Fibroblast of skin of left biceps (primary cell): ENCODE measurements at places on chromosomes 13 and 19.

DNA sequence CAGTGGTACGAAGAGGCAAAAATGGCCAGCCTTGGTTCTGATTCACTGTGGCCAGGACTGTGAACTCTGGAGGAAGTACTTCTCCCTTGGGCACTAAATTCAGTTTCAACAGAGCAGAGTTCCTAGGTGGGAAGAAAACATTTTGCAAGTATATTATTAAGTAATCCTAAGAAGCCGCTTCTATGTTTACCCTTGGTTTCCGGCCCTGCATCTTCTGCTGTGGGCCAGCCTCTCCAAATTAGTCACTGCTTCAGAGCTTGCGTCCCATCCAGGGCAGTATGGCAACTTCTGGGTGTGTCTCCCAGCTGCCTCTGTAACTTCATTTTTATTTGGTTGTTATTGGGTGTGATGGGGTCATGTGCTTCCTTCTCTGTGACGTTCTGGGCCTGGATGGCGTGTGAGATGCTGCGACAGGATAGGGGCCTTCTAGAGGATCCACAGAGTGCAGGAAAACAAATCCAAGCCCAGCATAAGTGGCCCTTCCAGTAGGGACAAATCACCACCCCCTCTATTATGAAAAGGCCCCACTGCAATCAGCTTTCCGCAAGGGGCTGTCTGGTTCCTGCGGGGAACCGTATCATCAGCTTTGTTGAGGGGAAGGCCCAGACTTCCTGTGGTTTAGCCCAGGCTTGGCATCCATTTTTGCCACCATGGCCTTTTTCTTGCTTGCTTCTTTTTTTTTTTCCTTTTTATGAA, 55.1 kb upstream of the C1QTNF9 start:
- no peak for DNase-seq

- no peak for DNase-seq
Observed at GRCh38 chr13:25541434-25542123, 169.8 kb downstream of the ATP8A2 start.

GRCh38 chr13:30963791-30964190, 31.3 kb downstream of the TEX26 start:
- DNase-seq: no peak

DNA sequence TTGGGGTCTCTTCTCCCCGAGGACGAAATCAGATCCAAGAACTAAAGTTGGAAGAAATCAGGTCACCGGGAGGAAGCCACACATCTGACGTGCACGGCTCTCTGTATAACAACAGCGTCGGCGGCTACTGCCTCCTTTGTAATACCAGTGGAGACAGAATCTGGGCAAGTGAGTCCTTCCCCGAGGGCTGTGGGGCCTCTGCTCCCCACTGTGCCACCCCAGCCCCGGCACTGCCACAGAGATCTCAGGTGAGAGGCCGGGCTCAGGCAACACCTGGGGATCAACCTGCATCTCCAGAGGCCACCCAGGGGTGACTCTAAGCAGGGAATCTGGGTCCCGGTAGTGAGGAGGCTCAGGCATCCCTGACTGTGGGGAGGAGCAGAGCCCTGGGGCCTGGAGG, 33.7 kb upstream of the C13orf46 start:
- no peak for DNase-seq

DNA sequence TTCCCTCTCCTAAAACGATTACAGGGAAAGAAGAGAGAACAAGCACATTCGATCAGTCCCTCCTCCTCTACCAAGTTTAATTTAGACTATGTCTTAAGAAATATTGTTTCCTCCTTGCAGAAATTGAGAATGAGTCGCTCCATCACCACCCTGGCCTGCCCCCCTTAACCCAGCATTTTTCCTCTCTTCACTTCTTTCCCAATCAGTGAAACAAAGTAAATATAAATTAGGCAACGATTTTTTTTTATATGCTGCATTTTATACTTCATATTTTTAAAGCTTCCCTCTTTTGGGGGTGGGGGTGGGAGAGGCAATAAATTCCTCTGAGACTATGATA, 300.0 kb downstream of the SPRY2 start:
- DNase-seq: no peak

GRCh38 chr19:38877781-38878574, at the start of gene RINL:
TSS of gene RINL (minus strand) at chr19:38878275. CDS start at chr19:38876742, 1,533 bp downstream.
- no peak for DNase-seq

GRCh38 chr19:30001301-30001700, 59.3 kb downstream of the URI1 start:
- DNase-seq: no peak

DNA sequence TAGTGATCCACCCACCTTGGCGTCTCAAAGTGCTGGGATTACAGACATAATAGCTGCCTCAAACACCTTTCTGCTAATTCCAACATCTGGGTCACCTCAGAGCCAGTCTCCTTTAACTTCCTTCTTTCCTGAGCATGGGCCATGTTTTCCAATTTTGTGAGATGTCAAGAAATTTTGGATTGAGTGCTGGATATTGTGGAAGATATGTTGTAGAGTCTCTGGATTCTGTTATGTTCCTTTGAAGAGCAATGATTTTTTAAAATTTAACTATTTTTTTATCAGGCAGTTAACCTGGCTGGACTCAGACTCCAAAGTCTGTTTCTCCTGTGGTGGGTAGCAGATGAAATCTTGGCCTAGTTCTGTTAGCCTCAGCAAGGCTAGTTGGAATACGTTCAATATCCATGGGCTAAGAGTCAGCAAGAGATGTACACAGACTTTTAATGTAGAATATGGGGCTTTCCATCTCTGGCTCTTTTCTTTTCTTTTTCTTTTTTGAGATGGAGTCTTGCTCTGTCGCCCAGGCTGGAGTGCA, 22.0 kb downstream of the CERS4 start:
- DNase-seq: no peak

- DNase-seq: no peak
Observed at GRCh38 chr19:19475015-19475765, 40.2 kb downstream of the TSSK6 start.

DNA sequence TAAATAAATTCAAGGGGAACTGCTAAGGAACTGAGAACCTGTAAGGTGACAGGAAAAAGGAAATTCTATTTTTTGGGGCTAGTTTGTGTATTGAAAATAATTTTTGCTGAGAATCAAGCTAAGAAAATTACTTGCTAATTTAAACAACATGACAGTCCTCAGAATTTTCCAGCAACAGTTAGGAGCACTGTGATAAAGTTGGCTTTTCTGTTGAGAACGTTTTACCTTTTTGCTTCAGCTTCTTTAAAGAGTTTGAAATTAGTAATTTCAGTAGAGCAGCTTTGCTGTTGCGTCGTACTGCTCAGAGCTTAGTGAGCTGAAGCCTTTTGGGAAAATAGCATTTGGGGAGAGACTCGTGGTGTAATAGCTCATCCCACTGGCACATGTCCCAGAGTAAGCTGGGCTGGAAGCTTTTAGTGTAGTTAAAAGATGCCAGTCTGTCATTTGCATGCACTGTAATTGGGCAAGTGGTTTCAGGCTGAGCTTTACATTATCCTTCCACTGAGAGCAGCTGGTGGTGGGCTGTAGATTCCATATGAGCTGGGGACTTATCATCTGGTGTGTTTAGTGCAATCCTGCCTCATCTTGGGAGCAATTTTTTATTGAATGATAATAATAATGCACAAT, 69.8 kb downstream of the LRCH1 start:
- DNase-seq: peak; percentile 63

- DNase-seq: no peak
Observed at GRCh38 chr13:29878101-29878500, 27.7 kb upstream of the UBL3 start.

- DNase-seq: no peak
Observed at GRCh38 chr13:28432816-28433560, 61.9 kb downstream of the FLT1 start.

- no peak for DNase-seq
Observed at GRCh38 chr13:30037306-30037705, 186.9 kb upstream of the UBL3 start.

DNA sequence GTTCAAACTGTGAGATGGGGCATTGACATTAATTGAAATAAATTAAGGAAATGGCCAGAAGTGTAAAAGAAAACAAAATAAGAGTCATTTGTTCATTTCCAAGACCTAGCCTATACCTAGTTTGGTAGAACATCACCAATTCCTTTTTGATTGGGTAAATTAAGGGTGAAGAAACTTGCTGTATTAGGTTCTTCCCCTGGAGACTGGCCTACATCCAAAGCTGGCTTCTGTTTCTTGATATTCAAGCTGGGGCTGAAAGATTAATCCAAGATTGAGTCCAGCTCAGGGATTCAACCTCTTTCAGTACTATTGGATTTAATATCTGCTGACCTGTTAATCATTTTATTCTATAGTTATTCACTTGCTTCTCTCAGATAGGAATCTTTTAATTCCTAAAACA, 183.2 kb downstream of the GPC6 start:
- no peak for DNase-seq

GRCh38 chr13:48873587-48873986, 102.1 kb upstream of the FNDC3A start:
- no peak for DNase-seq

GRCh38 chr19:33203529-33203928, 9.4 kb downstream of the LRP3 start:
- DNase-seq: no peak

DNA sequence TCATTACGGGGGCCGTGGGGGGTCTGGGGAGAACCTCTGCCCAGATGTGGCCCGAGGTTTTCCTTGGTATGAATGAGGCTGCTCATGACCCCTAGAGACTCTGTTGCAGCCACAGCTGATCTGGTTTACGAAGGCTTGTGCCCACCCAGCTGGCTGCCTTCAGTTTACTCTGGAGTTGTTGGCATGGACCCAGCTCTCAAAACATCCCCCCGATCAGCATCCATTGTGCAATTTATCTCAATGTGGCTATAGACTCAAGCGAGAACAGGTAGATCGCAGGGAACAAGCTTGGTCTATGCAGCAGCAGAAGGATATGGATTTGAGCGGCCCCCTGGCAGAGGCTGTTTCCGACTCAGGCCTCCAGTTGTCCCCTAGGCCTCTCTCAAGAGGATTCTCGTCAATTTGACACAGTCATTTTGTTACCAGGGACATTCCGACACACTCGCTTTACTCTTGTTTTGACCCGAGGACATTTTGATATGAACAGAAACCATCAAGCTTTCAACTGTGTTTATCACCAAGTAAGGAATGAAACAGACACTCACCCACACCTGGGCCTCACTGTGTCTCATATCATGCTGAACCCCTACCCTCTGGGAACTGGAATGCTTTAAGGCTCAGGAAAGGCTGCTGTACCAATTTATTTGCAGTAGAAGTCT, 161.5 kb downstream of the KATNAL1 start:
- DNase-seq: no peak

DNA sequence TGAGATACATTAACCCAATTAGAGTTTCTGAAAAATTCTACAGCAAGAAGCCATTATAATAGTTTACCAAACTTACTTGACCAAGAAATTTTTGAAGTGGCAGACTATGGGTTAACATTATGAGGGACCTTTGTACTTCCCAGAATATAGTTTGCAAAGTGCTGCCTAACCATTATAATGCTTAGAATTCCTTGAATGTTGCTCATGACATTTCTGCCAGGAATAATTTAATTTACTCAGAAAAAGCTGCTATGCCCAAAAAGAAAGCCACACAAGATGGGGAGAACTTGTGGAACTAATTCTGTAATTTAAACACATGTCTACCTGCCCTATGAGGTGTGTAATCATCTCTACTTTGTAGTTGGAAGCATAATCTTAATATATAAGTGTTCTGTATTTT, 58.1 kb upstream of the MYCBP2 start:
- DNase-seq: no peak

DNA sequence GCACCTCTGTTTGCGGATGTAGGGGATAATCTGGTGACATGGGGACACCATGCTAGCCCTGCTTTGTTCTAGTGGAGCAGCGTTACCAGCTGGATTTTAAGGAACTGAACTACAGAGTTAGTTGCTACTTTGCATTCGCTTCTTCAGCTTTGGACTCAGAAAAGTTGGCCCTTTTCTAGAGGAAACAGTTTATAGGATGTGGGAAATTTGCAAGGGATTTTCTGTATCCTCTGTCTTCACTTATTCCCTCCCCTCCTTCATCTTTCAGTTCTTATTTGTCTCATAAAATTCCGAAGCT, 2.1 kb downstream of the GATAD2A start:
- DNase-seq: no peak

DNA sequence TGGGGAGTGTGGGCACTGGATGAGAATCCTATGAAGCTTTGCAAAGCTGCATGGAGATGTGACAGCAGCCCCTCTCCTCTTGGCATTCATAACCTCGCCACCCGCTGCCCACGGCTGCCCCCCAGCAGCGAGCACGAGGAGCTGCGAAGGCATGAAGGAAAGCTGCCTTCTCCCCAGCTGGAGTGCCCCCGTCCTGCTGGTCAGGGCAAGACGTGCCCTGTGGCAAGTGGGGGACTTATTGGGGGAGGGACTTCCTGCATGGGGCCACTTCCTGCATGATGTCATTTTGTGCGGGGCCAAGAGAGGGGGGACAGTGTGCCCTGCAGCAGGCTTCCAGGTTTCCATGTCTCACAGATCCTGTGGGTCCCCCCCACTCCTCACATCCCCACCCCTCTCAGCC, 85.9 kb downstream of the TSHZ3 start:
- no peak for DNase-seq

GRCh38 chr13:83929157-83929556, 46.9 kb upstream of the SLITRK1 start:
- DNase-seq: no peak

GRCh38 chr13:101942038-101942437, 459.8 kb downstream of the FGF14 start:
- no peak for DNase-seq

DNA sequence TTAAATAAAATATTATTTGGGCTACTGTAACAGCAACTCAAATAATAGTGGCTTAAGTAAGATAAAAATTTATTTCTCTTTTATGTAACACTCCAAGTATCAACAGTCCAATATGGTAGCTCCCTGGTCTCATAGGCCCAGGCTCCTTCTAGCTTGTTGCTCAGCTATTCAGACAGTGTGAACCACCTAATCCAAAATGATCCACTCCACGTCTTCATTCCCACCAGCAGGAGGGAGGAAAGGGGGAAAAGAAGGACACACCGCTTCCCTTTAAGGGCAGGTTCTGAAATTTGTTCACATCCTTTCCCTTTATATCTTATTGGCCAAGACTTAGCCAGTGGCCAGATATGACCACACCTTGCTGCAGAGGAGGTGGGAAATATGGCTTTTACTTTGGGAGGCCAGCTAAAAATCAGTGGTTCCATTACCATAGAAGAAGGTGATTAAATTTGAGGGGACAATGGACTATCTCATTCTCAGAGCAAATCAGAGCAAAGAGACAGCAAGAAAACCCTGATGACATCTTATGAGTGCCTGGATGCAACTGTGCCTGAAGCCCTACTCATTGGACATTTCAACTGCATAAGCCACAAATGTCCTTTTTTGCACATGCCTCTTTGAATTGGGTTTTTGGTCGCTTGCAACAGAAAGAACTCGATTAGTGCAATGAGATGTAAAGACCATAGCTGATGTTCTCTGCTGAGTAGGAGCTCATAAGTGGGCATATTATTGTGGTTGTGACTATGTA, 7.0 kb upstream of the EPOR start:
- no peak for DNase-seq

- no peak for DNase-seq
Observed at GRCh38 chr19:18520848-18521691, 800 bp downstream of the ELL start.

DNA sequence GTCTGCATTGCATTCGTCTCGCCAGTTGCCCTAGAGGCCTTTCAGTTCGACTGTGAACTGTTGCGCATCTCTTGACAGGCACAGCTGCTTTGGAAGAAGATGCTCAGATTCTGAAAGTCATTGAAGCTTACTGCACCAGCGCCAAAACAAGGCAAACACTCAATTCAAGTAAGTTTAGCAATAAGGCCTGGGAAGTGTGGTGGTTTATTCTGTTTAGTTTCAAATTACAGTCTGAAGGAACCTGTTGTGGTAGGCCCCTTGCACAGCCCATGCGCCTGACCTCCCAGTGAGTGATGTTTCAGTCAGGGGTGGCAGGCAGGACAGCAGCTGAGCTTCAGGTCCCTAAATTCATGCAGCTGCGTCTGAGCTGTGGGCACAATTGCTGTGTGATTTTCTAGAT, 32.2 kb upstream of the TEX29 start:
- DNase-seq: no peak
